GM12878 (cell line): ENCODE measurements at places on chromosomes 6 and 20.

- no peak for DNase-seq
Observed at GRCh38 chr20:46255440-46256104, 52.7 kb downstream of the CDH22 start.

GRCh38 chr6:37048403-37048850, 43.0 kb downstream of the FGD2 start:
- no peak for DNase-seq

- DNase-seq: peak; percentile 26
Observed at GRCh38 chr6:82144007-82144851, 103.3 kb downstream of the IBTK start.

DNA sequence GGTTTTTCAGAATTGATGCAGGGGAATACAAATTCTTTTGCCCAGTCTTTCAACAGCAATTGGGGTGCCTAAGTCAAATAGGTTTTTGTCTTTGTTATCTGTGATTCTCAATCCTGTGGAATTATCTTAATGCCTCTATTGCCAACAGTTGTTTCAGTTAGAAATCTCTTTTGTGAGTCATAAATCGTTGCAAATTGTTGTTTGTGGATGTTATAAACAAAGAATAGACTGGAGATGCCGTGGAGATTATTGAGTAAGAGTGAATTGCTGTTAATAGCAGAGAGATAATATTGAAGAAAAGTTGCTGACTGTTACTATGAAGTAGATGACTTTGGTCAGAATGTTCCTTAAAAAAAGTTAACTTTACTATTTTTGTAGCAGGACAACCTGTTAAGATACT, 63.7 kb upstream of the POPDC3 start:
- no peak for DNase-seq
